NCI-H510A (cell line): ENCODE measurements at places on chromosomes 5 and 9.

- DNase-seq, result no peak
Observed at GRCh38 chr5:150603052-150603451, 37.4 kb upstream of the SYNPO start.

- no peak for DNase-seq
Observed at GRCh38 chr5:3043600-3043999, 292.1 kb upstream of the IRX2 start.

GRCh38 chr5:54774281-54775170, 210.9 kb downstream of the ESM1 start:
- no peak for DNase-seq

DNA sequence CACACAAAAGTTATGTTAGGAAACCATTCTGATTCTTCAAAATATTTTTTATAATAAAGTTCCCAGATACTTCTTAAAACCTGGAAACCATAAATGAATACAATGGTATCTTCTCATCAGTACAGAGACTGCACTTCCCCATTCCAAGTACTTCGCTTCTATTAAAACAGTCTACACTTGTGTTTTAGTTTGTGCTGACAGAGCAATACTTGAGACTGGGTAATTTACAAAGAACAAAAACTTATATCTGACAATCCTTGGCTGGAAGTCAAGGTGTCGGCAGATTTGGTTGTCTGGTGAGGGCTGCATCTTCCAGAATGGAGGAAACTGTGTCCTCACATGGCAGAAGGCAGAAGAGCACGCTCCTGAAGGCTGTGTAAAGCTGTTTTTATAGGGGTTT, 70.1 kb downstream of the RFX3 start:
- no peak for DNase-seq

DNA sequence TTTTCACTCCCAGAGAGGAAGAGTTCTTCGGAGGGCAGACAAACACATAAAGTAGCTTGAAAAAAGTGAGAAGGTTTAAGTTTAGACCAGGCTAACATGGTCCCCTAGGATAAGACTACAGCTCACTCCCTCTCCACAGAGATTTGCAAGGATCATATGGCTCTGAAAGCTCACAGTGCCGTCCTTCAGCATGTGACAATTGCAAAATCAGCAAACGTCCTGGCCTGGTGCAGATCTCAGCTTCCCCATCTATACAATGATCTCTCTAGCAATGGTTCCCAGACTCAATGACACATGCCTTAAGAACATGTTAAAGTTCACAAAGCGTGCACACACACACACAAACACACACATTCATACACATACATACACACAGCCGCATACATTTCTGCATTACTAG, 327.6 kb downstream of the ACTL7B start:
- no peak for DNase-seq

GRCh38 chr9:4228606-4229005, 71.3 kb downstream of the GLIS3 start:
- DNase-seq, result no peak

DNA sequence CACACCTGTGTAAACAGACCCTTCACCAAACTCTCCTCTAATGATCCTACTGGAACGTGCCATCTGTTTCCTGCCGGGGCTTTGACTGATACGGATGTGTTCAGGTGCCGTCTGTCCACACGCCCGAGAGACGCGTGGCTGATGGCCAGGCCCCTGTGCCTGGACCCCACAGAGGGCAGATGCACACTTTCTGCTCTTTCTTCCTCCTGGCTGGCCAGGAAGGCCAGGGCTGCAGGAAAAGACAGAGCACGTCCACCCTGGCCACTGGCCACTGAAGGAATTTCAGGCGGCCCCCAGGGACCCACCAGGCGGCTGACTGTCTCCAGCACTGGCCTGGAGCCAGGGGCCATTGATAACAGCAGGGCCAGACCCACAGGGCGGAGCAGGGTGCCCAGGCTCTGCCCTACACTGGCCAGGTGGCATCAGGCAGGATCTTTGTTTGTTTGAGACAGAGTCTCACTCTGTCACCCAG, 3.6 kb upstream of the ENG start:
- DNase-seq, result no peak

GRCh38 chr9:21559402-21560280, 77.5 kb upstream of the IFNE start:
- no peak for DNase-seq

DNA sequence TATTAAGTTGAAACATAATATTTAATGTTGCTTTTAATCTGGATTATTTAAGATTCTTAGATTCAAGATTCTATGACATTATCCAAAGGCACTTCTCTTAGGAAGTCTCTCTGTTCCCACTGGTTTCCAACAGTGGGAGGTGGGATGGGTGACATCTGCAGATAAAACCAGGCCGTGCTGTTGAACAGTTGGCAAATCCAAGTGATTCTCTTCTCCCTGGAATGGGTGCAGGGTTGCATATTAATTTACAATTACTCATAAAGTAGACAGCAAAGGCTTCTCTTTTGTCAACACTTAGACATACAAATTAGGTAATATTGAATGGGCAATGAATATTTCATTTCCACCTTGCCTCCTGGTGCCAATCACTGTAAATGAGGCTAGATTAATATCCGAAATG, 233.7 kb upstream of the IL12B start:
- DNase-seq, result no peak

DNA sequence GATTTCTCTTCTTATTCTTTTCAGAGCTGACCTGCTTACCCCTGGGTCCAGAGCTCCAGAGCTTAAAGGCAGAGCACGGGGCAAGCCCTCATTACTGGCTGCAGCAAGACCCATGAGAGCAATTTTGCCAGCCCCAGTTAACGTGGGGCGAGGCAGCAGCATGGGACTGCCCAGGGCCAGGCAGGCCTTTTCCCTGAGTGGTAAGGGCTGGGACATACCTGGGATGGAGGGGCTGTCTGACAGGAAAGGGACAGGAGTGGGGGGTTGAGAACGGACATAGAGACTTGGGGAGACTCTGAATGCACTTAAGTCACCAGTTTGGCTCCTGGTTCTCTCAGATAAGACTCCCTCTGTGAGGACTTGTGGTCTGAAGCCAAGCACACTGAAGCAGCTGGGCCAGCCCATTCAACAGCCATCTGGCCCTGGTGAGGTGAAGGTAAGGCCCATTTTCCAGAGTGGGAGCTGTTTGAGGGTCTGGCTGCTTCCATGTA, 26.2 kb downstream of the HMGXB3 start:
- DNase-seq, result no peak

DNA sequence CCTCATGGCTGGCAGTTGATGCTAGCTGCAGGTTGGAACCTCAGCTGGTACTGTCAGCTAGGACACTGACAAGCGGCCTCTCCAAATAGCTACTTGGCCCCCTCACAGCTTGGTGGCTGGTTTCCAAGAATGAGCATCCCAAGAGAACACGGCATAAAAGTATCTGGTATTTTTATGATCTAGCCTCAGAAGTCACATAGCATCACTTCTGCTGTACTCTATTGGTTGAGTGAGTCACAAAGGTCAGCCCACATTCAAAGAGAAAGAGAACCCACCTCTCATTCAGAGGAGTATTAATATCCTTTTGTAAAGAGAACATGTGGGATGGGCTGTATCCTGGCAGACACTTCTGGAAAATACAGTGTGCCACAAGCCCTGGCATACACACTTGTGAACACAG, 6.0 kb upstream of the SIL1 start:
- DNase-seq, result no peak

- no peak for DNase-seq
Observed at GRCh38 chr9:18798106-18798505, 234.9 kb downstream of the SAXO1 start.

- DNase-seq, result no peak
Observed at GRCh38 chr5:176533894-176534611, 3.1 kb downstream of the RNF44 start.

DNA sequence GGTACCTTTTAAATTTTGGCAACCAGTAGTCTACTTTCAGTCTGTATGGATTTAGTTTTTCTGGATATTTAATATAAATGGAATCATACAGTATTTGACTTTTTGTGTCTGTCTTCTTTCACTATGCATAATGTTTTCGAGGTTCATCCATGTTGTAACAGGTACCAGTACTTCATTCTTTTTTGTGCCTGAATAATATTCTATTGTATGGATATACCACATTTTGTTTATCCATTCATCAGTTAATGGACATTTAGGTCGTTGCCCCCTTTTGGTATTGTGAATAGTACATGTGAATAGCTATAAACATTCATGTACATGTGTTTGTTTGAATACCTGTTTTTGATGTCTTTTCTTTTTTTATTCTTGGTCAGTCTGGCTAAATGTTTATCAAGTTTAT, 19.1 kb upstream of the TBCA start:
- no peak for DNase-seq

DNA sequence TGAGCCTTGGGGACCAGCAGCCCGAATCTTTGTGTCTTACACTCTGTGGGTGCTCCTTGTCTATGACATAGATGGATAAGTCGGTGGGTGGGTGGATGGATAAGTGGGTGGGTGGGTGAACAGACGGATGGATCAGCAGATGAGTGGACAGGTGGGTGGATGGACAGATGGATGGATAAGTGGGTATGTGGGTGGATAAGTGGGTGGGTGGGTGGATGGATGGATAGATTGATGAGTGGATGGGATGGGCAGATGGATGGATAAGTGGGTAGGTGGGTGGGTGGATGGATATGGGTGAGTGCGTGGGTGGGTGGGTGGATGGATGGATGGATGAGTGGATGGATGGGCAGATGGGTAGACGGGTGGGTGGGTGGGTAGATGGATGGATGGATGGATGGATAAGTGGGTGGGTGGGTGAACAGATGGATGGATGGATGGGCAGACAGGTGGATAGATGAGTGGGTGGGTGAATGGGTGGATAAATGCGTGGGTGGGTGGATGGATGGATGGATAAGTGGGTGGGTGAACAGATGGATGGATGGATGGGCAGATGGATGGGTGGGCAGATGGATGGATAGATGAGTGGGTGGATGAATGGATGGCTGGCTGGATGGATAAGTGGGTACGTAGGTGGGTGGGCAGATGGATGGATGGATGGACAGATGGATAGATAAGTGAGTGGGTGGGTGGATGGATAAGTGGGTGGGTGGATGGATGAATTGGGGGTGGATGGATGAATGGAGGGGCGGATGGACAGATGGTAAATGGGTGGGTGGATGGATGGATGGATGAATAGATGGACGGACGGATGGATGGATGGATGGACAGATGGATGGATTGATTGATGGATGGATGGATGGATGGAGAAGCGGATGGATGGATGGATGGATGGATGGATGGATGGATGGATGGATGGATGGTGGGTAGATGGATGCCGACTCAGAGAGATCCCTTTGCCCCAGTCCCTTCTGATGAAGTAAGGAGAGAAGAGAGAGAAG, 121.2 kb downstream of the VAV2 start:
- no peak for DNase-seq

DNA sequence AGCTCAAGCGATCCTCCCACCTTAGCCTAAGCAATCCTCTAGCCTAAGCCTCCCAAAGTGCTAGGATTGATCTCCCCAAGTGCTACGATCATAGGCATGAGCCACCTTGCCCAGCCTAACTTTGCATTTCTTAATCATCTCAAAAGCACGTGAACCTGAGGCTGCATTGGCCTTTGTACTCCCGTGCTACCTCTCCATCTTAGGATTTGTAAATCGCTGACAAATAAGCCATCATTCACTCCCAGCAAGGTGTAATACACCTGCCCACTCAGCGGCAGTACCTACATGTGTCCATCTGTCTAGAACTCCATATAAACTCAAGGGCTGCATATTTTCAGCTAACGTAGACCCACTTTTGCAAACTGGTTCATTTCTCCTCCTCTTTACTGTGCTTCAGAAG, 2.8 kb downstream of the ANKH start:
- peak; percentile 48 for DNase-seq

GRCh38 chr5:119302916-119303897, 52.6 kb upstream of the TNFAIP8 start:
- no peak for DNase-seq

DNA sequence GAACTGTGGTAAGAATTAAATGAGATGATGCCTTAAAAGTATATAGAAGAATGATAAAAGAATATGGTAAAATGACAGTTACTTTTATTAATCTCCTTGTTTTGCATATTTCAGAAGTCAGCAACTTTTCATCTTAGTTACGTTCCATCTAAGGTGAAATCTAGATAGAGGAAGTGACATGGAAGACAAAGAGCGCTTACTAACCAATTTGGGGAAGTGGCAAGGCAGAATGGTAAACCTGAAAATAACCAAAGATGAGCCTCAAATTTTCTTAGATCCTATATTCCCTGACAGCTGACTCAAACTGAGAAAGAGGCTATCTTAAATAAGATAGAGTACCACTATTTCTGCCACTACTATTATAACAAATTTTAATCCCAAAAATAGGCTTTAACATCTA, 52.5 kb downstream of the FGF10 start:
- DNase-seq, result no peak

GRCh38 chr5:172452398-172453205, 1.7 kb downstream of the SH3PXD2B start:
- no peak for DNase-seq

DNA sequence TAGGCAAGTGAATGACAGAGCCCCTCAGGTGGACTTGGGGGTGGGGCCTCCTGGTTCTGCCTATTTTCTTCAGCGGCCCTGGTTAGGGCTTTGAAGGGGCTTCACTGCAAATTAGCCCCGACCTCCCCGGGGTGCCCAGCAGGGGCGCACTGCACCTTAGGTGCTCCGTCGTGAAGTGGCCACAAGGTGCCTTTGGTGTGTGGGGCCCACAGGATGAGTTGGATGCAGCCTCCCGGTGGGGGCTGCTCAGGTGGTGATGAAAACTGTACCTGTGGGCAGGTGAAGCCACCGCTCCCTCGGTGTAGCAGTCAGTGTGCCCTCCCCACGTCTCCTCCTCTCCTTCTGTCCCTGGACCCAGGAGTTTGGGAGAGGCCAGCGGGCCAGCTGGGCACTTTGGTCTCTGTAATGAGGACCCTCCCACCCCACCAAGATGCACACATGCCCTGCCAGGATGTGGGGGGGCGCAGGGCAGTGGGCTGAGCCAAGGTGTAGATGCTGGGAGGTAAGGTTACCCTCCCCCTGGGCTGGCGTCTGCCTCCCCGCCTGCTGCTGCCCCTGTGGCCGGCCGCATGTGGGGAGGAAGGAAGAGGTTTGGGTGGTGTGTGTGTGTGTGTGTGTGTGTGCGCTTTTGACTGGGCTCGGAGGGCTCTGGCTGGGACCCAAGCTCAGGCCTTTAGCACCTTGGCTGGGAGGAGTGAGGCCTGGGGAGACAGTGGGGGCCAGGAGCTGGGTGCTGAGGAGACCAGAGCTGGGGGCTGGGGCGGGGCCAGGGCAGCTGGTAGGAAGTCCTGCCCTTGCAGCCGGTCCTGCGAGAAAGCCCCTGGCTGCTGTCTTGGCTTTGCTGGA, 55.6 kb downstream of the RXRA start:
- no peak for DNase-seq
